Stimulated activated CD8-positive, alpha-beta memory T cell treated with anti-CD3 and anti-CD28 coated beads, Interleukin-7, amount 100 ng/mL, for 1 hour (primary cell): ENCODE measurements at places on chromosomes 6 and 20.

GRCh38 chr6:121593011-121593641 lies 157.7 kb downstream of the GJA1 start:
- no peak for DNase-seq

- DNase-seq = no peak
Measured at GRCh38 chr6:97282238-97282725, 734 bp downstream of the MMS22L start.

GRCh38 chr6:43076464-43077332 lies 584 bp downstream of the PTK7 start:
- DNase-seq = no peak

- no peak for DNase-seq
Measured at GRCh38 chr6:16503241-16503775, 258.0 kb downstream of the ATXN1 start.

GRCh38 chr6:652865-653264 lies 4.0 kb downstream of the HUS1B start:
- DNase-seq = no peak

DNA sequence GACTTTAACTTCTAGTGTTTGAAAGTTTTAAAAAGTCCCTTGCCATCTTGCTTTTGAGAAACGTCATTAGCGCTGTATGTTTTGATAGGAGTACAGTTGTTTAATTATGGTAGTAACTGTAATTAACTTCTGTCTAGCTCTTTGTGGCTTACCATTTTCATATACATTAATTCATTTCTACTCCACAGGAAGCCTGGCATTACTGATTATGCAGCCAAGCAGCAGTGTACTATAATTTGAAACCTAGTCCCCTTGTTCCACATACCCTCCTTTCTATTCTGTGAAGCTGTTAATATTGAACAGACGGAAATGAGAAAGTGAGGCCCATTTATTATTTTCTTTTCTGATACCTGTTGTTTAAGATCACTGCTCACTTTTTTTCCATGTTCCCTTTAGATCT lies 235.4 kb downstream of the CDKAL1 start:
- no peak for DNase-seq

- no peak for DNase-seq
Measured at GRCh38 chr6:31776485-31776988, 591 bp downstream of the VWA7 start.

- DNase-seq = no peak
Measured at GRCh38 chr6:27293436-27294098, 18.5 kb downstream of the POM121L2 start.

DNA sequence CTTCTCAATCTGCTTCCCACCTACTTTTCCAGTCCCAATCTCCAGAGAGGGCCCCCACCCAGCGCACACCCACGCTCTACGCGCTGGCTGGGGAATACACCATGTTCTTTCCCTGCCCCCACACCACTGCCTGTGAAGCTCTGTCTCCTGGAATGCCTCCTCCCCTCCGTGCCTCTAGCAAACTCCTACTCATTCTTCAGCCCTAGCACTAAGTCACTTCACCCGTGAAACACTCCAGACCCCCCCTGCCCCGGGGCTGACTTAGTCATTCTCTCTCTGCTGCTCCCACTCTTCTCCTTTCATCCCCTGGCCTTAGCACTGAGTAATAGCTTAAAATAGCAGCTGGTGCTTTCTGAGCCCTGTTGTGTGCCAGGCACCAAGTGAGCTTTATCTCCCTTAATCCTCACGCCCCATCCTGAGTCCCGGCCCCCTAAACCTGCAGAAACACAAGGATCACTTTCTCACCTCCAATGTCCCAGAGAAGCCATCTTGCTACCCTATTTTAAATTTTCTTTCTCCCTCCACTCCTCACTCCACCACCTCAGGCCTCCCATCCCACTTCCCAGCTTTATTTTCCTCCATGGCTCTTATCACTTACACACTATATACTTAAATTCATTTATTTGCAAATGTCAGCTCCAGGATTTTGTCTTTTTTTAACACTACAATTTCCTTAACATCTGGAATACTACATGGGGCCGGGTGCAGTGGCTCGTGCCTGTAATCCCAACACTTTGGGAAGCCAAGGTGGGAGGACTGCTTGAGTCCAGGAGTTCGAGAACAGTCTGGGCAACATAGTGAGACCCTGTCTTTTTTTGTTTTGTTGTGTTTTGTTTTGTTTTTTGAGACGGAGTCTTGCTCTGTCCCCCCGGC lies 6.3 kb upstream of the PARD6B start:
- DNase-seq = no peak

DNA sequence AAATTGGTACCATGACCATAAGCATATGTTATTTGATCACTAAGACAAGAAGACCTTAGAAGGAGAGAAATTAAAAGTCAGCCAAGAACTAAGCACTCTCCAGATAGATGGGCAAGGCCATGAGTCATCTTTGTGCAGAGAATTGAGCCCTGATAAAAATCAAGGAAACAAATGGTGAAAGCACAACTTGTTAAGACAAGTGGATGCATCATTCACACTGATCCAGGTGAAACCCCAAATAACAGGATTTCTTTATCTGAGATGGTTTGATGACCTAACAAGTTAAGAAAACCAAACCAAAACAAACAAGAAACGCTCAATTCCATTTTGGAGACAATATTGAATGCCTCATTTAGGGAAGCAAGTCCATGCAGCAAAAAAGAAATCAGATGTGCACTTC lies 121.6 kb downstream of the ADAT2 start:
- DNase-seq = no peak

DNA sequence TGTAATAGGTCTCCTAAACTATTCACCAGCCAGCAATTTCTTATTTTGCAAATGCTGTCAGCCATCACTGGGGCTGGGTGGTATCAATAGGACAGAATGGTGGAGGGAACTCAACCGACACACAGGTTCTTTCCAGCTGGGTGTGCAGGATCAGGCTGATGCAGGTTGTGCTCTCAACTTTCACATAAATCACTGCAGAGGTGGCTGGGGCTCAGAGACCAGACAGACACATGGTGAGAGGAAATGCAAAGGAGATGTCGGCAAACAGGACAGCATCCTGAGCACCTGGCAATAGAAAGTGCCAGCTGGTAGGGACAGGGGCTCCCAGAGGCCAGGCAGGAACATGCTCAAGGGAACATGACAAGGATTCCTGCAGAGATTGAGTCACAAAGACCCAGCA lies 254.9 kb downstream of the SOD2 start:
- DNase-seq = no peak

- no peak for DNase-seq
Measured at GRCh38 chr20:25705830-25706351, 9.2 kb upstream of the ZNF337 start.

DNA sequence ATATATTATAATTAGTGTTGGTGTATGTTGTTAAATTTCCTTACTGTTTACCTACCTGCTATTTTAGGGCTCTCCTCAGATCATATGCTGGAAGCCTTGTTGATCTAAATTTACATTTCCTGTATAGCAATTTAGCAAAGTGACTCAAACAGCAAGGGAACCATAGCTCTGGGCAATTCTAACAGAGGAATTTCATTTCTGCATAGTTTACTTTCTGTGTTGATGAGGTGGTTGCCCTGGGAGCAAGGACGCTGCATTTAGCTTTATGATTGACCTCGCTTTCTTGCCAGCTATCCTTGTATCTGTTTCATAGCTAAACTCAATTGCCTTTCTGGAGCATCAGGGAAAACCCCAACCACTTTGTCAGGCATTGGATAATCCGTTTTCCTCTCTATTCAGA lies 810.8 kb downstream of the GRIK2 start:
- DNase-seq = no peak

DNA sequence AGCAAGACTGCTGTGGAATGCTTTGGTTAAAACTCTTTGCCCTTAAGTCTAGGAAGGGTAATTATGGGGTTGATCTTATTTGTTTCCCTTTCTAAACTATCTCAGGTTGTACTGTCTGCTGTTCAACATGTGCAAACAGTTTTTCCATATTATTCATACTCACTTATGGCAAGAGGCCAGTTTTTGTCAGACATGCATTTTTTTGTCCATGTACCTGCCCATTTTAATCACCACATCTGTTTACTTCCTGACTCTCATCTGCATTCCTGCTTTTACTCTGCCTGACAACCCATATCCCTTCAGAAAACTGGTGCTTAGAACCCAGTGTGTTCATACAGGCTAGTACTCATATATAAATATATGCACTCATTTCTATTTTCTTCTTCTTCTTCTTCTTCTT lies 80.3 kb downstream of the LPA start:
- no peak for DNase-seq

GRCh38 chr6:128368213-128368944 lies 152.0 kb downstream of the PTPRK start:
- no peak for DNase-seq

GRCh38 chr6:94394822-94395221 lies 975.5 kb upstream of the EPHA7 start:
- no peak for DNase-seq

DNA sequence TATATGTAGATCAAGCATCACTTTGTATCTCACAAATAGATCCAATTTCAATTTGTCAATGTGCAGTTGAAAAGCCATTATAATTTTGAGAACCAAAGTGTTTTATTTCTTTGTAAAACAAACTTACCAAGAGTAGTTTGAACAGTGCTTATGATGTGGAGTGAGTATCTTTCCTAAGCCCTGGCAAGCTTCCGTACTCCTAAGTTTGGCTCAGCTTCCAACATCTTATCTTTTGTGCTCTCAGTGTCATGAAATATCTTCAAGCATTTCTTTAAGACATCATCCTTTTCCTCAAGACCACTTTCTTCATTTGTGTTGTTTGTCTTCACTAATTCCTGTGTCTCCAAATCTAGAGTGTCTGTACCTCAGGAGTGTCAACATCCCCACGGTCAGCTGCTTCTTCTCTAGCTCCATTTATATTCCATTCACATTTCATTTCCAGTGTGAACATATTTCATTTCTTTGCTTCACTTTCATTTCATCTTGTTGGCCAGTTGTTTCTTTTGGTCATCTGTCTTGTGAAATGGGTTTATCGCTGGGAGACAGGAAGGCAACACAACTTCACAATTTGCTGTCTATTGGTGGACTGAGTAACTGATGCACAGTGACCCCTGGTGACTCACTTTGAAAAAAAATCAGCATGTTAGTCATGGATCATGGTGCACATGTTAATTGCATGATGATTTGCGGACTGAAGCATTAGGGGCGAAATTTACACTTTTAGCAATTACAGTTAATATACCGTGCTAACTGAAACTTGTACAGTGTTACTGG lies 36.9 kb downstream of the SLC24A3 start:
- DNase-seq = no peak

DNA sequence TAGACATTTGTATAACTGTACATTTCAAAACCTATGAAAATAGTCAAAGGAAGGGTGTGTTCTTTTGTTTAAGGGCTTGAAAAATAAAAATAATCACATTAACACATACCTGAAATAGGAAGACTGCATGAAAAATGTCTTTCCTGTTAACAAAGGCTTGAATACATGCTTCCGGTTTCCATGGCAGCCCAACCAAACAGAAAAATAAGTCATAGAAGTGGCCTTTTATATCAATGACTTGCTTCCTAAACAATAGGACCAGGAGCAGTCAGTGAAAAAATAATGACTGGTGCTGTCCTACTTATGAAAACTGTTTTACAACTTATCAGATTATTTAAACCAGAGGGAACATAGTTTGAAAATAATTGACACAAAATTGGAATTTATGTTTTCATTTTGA lies 412.6 kb upstream of the PLCB4 start:
- DNase-seq = no peak

DNA sequence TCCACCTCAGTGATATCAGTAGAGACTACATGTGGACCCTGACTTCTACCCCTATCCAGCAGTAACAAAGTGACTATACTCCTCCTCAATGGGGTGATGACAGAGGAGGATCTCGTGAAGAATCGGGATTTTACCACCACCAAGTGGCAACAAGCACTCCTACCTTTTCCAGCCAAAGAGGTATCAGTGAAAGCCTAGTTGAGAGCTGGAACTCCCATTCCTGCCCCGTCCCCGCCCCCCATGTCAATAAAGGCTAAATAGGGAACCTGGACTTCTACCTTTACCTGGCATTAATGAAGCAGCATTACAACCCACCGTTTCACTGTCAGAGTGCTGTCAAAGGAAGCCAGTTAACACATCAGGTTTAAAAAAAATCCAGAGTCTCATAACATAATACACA lies 45.3 kb downstream of the RNF24 start:
- no peak for DNase-seq

DNA sequence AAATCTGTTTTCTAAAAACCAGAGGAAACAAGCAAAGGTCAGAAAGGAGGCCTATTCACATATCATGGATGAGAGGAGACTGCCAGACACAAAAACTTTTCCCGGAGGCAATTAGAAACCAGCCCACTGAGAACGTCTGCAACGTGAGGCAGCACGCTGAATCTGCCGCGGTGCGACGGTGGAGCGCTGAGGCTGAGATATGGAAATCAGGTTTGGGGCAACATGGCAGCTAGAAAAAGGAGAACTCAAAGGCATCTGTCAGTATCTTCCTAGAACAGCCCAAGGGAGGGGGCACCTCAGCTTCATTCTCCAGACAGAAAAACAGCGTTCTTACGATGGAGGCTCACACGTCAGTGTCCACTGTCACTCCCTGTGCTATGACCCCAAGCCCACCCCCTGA lies 5.2 kb downstream of the PRELID3B start:
- DNase-seq = no peak

- no peak for DNase-seq
Measured at GRCh38 chr20:35171753-35172433, at the start of gene PROCR. TSS of gene PROCR (plus strand) at chr20:35172072. CDS start at chr20:35172155, 83 bp downstream.

DNA sequence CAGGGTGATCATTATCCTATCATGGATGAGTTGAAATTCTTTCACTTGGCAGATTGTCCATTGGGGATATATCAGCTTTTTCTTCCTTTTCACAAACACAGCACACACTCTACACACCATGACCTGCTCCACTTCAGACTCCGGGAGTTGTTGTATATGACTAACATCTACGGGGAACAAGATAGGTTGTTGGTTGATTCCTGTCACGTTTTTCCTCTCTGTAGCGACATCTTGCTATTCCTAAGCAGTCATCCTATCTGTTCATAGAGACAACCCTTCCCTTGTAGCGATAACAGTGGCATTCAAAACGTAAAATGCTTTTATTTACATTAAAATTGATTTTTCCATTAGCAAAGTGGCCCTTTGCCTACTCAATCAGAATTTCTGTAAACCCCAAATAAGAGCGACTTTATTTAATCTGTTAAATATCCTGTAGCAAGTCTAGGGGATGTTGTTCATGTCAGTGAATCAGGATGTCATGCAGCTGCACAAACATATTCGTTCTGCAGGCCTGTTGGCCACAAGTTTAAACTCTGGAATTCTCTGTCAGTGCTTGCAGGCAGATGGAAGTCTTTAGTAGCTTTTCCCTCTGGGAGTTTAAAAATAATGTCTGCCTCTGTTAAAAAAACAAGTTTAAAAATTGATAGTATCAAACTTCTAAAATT lies 23.1 kb downstream of the PHACTR2 start:
- no peak for DNase-seq
